Prostate gland (tissue), 2 donors: ENCODE measurements at places on chromosomes 2 and 18.

DNA sequence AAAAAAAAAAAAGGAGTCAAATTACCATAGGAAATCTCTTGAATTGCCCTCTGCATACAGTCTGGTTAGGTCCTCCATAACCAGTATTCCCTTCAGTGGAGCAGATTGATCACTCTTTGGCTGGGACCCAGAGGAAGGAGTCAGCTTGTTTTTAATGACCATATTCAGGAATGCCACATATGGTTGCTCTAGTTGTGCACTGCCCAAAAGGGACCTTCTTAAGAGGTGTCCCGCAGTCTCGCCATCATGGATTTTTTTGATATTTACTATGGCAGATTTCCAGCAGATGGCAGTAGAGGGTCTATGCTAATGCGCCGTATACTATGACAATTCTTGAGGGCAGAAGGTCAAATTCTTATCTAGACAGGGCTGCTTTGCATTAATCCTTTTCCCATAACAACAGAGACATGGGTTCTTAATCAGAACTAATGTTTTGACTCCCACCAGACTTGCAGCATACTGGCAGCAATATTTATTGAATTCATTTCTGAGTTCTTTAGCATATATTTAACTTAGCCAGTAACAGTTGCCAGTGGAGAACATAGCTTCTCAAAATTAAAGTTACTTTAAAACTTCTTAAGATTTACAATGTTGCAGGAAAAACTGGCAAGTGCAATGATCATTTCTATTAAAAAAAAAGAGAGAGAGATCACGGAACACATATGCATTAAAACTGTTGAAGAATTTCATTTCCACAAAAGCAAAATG, 31.8 kb upstream of the INPP4A start:
- no peak for DNase-seq

- DNase-seq = no peak
Observed at GRCh38 chr2:230723363-230723762, 10.7 kb downstream of the CAB39 start.

- DNase-seq = no peak
Observed at GRCh38 chr2:182522405-182522896, 95.6 kb upstream of the PDE1A start.

GRCh38 chr18:23964282-23965238, 50.0 kb upstream of the TTC39C start:
- DNase-seq = no peak

DNA sequence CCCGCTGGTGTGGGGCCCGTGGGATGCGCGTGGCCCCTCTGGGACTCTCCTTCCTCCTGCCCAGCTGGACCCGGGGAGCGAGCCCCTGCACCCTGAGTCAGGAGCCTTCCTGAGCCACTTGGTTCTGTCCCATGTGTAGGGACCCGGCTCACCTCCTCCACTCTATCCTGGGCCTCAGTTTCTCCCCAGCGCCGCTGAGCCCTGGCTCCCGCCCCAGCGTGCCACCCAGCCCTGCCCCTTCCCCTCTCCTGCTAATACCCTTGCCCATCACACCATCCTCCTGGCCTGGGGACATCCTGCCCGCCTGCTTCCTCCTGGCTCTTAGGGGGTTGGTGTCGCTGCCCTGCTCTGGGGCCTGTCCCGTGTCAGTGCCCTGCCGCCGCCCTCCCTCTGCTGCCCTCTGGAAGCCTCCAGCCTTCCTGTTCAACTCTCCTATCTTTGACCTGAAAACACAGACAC, 24.8 kb downstream of the GPC1 start:
- DNase-seq = no peak

DNA sequence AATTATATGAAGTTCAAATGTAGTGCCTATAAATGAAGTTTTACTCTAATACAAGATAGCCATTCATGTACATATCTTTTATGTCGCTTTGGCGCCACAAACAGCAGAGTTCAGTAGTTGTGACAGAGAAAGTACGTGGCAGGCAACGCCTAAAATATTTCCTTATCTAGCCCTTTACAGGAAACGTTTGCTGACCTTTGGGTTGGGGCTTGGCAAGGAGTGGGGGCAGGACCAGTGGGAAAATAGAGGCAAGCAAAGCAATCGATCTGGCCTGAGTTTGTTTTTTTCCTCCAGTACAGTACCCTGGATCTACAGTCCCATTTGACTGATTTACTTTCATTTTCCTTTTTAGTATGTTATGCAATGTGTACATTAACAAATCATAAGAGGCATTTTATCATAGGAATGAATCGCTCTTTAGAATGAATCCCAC, 13.1 kb downstream of the CCDC68 start:
- no peak for DNase-seq

GRCh38 chr2:85792783-85793441, 39.1 kb downstream of the ATOH8 start:
- no peak for DNase-seq

GRCh38 chr2:99150706-99151105, 4.0 kb downstream of the TSGA10 start:
- DNase-seq = no peak

DNA sequence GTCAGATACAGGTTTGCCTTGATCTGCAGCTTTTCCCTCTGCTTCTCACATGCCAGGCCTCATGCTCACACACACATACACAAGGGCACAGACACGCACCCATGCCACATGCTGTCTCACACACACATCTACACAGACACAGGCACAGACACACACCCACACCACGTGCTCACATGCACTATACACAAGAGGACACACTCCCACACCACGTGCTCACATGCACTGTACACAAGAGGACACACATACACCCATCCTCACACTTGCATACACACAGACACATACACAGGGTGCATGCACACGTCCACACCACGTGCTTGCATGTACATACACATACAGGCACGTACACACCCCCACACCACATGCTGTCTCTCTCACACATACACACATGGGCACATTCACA, 253.8 kb downstream of the ATAD2B start:
- no peak for DNase-seq

GRCh38 chr2:144027593-144027992, 492.3 kb downstream of the ZEB2 start:
- no peak for DNase-seq

- no peak for DNase-seq
Observed at GRCh38 chr18:12076424-12077140, 17.1 kb upstream of the ANKRD62 start.

DNA sequence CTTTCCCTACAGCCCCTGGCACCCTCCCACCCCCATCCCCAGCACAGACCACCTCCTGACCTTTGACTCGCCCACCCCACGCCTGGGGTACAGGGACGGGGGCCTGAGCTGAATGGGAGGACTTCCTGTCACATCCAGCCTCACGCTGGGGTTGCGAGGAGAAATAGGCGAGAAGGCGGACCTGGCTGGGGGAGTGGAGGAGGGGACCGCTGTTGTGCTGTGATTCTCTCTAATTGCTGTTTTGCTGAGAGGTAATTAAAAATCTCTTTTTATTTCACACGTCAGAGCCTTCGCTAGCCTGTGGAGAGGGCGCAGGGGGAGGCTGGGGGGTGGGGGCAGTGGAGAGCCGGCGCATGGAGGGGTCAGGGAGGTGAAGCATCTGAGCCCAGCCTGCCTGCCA, 9.7 kb upstream of the ECEL1 start:
- no peak for DNase-seq

DNA sequence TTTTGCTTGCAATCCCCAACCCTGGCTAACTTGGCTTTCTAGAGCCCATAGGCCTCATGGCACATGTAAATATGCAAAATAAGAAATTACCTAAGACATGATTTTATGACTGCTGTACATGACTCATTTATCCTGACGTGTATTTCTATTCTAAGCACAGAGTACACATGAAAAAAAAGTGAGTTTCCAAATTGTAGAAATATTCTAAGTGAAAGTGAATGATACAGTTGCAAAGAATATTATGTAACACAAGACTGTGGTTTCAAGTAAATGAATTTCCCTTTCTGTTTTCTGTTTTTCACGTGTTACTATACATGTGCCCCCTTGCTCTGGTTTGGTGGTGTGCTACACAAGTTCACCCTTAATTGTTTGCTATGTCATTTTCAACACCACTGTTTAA, 162.4 kb downstream of the LRP1B start:
- DNase-seq = no peak

GRCh38 chr2:16441431-16441830, 224.2 kb downstream of the CYRIA start:
- DNase-seq = no peak

GRCh38 chr2:6648596-6649247, 217.0 kb downstream of the CMPK2 start:
- DNase-seq = no peak

DNA sequence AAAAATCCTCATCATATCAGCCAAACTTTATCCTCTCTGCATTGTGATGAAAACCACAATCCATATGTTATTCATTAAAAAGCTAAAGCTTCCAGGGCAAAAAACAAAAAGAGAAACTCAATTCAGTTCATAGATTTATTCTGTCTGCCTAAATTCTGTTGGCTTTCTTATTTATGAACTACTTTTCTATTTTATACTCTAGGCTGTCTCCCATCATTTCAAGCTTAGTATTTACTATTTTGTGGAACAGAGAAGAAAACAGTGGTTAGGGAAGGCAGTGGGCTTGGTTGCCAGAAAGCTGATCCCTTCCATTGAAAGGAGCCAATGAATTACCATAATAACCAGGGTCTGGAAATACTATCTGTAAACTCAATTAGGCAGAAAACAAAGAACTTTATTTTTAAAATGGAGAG, 71.8 kb downstream of the RAPH1 start:
- DNase-seq = no peak

DNA sequence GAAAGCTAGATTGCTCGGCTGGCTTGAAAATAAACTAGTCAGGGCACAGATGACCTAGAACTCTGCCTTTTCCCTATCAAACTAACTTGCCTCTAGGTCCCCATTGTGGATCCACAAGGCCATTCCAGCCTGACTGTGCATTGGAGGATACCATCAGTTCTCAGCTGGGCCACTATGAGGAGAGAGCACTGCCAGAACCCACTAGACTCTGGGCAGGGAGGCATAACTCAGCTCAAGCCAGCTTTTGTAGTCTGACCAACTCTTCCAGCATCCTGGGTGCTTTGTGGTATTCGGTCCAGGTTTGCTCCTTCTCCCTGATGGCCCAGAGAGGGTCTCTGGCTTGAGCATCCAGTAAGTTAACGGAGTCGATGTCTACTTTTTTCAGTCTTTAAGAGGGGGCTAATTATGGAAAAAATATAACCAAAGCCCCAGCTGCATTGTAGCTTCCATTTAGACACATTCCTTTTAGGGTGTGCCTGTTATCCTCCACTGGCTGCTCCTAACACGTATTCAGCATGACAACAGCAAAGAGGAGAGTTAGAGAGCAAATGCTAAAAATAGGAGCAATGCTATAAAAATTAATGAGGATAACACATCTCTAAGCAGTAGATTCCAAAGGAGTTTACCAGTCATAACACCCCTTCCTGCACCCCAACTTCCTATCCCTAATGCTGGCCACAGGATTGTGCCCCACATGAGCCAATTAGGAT, 15.2 kb downstream of the GKN2 start:
- DNase-seq = no peak

DNA sequence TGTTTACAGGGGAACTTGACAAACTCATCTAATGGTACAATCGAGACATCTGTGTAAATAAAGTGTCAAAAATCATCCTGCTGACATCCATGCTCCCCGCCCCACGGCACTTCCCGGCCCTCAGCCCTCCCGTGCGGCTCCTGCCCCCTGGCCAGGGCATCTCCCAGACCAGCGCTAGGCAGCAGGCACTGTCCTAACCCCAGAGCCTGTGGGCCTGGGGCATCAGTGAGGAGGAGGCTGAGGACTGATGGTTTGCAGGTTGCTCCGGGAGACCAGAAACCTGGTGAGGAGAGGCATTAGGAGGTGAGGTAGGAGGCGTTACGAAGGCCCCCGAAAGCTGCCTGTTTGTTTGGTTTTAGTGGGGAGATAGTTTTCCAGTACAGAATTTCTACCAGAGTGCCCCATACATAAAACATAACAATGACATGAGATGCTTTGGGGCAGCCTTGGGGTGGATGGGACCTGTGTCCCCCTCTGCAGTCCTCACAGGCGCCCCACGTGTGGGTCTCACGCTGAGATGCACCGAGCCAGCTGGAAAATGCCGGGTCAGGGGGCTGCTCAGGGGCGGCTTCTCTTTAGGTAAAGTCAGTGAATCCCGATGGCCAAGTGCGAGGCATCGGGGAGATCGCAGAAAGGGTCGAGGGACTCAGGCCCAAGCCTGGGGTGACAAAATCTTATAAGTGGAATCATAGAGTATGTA, 114.2 kb downstream of the RTP5 start:
- DNase-seq = no peak

- no peak for DNase-seq
Observed at GRCh38 chr2:186913870-186914269, 64.9 kb upstream of the ZSWIM2 start.

DNA sequence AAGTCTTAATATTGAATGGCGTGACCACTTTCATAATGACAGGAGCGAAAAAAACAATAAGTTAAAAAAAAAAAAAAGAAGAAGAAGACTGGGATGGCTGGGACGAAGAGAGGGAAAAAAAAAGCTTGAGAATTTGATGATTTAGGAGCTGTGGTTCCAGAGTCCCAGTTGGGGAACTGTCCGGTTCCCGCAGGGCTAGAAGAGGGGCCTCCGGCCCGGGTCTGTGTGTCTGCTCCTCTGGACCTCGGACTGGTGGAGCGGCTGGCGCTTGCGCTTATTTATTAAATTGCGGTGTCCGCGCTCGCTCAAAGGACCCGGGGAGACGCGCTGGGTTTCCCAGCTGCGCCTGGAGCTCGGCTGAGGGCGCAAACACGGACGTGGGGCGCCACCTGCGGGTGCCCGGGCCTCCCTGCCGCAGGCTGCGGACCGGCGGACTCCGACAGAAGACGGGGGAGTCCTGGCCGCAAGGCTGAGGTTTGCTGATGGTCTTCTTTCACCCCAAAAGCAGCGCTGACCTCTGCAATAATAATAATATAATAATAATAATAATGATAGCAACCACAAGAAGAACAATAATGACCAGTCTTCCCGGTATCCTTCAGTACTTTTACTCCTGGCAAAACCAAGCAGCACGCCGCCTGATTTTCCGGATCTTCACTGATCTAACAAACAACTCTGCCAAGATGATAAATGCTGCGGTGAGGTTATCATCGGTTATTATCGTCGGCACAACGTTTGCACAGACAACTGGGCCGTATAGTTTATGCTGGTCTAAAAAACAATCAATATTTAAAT, at the start of gene CBLN2:
Gene CBLN2 (minus strand): TSS at position 251 of the 795 bp plus-strand sequence. CDS start 2,182 bp downstream, outside the sequence.
- DNase-seq = peak; percentile 56

GRCh38 chr18:56377231-56377630, 261.2 kb downstream of the TXNL1 start:
- no peak for DNase-seq

- no peak for DNase-seq
Observed at GRCh38 chr18:67359873-67360838, 156.4 kb downstream of the DSEL start.

GRCh38 chr18:50311650-50312049, 24.2 kb upstream of the CXXC1 start:
- DNase-seq = no peak

DNA sequence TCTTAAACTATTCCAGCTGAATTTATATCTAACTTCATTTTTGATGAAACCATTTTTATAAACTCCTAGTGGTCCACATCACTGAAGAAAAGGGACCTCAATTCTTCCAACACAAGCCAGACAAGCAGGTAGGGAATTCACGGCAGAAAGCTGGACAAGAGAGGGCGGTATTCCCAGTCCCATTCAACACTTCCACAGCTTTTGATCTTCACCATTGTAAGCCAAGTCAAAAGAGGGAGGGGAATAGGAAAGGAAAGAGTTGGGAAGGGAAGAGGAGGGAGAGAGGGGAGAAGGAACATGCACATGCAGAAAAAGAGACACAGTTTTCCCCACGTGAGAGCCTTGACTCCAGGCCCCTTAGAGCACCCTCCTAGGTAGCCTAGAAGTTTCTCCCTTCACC, 77.4 kb downstream of the CCBE1 start:
- no peak for DNase-seq

- no peak for DNase-seq
Observed at GRCh38 chr18:57915865-57916582, 112.9 kb upstream of the ATP8B1 start.

GRCh38 chr2:130754811-130755210, 529 bp upstream of the AMER3 start:
- no peak for DNase-seq
